Activated naive CD4-positive, alpha-beta T cell treated with anti-CD3 and anti-CD28 coated beads, Interleukin-2, amount 50 U/mL, for 16 hours (primary cell): ENCODE measurements at places on chromosomes 7 and 10.

DNA sequence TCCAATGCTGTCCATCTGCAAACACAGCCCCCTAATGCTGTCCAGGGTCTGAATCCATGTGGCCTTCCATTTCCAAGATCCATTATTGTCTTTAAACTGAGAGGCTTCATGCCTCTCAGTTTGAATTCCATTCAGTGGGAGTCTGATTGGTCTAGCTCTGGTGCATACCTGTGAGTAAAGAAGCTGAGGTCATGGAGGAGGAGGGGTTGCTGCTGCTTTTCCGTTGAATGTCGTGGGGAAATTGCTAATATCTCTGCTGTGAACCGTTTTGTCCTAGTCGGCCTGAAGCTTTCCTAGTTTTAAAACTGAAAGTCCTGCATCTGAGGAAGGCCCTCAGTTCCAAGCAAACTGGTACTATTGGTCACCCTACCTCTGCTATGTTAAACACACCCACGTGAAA lies 17.7 kb downstream of the SH2D4B start:
- DNase-seq: no peak

- DNase-seq: peak; percentile 15
Measured at GRCh38 chr10:50275650-50276235, 24.4 kb upstream of the ASAH2 start.

- no peak for DNase-seq
Measured at GRCh38 chr7:158646766-158647474, 57.7 kb downstream of the NCAPG2 start.

DNA sequence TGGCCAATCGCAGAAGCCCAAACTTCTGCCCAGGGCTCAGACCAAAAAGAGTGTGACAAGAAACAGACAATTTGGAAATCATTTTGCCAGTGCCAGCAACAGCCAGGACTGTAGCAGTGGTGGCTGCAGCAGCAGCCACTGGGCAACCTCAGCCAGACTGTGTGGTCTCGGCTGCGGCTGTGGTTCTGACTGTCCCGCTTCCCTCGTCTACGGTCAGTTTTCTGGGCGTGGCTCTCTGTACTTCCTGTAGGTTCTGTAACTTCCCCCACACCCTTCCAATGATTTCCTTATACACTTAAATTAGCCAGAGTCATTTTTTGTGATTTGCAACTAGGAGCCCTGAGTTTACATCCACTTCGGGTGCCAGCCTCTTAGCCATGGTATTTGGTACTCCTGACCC lies 39.9 kb downstream of the CYTH3 start:
- no peak for DNase-seq

GRCh38 chr10:105073999-105074398 lies 432.9 kb downstream of the SORCS3 start:
- DNase-seq: no peak

- no peak for DNase-seq
Measured at GRCh38 chr7:29202651-29203069, 8.1 kb downstream of the CHN2 start.

DNA sequence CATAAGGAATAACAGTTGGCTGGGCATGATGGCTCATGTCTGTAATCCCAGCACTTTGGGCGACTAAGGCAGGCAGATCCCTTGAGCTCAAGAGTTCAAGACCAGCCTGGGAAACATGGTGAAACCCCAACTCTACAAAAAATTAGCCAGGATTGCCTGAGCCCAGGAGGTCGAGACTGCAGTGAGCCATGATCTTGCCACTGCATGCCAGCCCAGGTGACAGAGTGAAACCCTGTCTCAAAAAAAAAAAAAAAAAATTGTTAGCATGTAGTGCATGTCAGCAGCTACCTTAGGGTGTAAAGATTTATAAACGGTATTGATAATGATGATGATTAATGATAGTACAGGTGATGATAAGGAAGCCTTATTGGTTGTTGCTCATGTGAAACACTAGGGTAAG lies 331.2 kb upstream of the FZD1 start:
- DNase-seq: no peak

DNA sequence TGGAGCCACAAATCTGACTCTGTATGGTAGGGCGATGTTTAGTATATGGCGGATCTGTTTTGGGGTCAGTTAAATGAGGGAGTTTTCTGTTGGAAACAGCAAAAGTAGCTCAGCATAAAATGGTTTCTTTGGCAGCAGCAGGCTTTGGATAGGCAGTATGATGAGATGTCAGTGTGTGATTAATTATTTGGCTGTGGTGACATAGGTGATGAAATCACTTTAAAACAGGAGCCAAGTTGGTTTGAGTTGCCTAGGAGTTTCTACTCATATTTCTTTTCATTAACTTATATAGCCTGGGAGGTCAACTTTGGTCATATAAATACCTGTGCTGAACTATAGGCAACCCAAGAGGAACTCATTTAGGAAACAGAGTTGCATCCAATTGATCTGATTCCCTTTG lies 291.2 kb downstream of the LRMDA start:
- no peak for DNase-seq

DNA sequence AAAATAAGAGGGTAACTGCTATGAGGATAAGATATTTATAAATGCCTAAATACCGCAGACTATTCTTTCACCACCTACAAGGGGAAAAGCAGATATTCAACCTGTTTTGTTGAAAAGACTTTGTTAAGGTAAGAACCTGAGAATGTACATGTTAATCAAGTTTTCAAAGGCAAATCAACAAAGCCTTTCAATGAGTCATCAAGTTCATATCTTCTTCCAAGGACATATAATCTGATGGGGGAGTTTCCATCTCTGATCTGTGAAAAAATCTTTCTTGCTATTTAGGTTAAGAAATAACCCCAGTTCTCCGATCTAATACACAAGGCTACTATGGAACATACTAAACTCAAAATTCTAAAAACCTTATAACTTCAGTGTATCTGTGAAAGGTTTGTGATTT lies 40.0 kb upstream of the ANLN start:
- DNase-seq: no peak

DNA sequence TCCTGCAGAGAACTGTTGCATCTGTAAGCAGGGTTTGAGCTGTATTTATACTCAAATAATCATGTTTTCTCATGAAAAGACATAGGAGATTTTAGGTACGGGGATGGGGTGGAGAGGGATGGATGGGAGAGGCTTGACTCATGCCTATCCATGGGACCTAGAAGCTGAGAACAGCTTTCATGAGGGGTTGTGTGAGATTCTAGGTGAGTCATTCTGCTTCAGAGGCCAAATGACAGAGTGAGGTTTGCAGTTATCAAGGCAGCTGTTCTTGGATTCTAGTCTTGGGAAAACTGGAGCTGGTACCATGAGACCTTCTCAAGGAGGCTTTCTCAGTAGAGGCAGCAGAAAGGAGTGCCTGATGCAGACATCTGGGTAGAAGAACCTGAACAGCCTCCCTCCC lies 746.9 kb downstream of the TYW1 start:
- no peak for DNase-seq

GRCh38 chr10:105797234-105797890 lies 1156.3 kb downstream of the SORCS3 start:
- no peak for DNase-seq

- DNase-seq: no peak
Measured at GRCh38 chr10:49397036-49397999, 1.4 kb upstream of the DRGX start.

DNA sequence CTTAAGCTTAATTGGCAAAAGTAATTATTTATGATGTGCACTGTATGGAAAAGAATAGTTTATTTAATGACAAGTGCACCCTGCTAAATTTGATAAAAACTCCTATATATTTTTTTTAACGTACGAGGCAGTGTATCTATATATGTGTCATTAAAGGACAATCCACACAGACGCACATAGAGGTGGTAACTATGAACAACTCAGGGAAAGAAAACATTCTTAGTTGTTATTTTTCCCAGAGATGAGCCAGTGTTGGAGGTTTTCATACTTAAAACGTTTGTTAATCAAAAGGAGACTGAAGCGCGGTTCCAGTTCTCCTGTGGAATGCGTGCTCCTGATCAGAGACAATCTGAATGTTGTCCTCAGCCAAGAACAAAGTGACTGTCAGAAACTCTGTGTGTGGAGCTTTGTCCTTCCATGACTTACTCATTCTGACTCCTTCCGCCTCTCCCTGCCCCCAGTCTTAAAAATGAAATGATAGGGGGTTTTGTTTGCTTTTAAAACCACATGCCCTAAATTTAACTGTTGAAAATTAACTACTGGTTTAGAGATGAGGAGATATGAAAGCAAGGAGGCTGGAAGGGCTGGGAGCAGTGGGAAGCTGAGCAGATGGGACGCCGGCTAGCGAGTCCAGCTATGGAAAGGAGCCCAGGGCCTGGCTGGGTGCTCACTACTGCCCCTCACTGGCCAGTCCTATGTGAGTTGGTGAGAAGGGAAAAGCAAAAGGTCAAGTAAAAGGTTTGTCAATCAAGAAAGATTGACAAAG lies 99.6 kb downstream of the SVIL start:
- DNase-seq: no peak

- DNase-seq: no peak
Measured at GRCh38 chr7:4178916-4179687, 503.0 kb upstream of the FOXK1 start.

DNA sequence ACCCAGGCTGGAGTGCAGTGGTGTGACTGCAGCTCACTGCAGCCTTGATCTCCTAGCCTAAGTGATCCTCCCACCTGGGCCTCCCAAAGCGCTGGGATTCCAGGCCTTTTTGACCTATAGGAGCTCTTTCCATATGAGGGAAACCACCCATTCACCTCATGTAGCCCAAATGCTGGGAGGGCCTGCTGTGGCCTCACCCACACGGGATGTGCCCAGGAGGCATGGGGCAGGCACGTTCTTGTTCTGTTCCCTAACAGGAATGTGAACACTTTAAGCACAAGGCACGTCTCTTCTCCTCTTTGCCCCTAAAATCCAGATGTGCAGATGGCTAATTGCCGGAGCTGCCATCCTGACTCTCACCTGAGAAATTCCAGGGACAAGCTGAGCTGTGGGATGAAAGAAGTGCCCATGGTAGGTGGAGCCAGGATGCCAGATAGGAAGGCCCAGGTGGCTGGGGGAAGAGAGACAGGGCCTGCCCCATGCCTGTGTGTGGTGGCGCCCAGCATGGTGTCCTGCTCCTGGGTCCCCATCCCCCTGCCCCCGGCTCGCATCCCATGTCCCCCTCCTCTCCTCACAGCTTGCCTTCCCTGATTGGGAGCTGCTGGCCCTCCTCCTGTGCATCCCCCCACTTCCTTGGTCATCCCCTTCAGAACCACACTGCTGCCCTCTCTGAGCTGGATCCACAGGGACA lies 17.3 kb downstream of the CAMK2B start:
- DNase-seq: no peak

DNA sequence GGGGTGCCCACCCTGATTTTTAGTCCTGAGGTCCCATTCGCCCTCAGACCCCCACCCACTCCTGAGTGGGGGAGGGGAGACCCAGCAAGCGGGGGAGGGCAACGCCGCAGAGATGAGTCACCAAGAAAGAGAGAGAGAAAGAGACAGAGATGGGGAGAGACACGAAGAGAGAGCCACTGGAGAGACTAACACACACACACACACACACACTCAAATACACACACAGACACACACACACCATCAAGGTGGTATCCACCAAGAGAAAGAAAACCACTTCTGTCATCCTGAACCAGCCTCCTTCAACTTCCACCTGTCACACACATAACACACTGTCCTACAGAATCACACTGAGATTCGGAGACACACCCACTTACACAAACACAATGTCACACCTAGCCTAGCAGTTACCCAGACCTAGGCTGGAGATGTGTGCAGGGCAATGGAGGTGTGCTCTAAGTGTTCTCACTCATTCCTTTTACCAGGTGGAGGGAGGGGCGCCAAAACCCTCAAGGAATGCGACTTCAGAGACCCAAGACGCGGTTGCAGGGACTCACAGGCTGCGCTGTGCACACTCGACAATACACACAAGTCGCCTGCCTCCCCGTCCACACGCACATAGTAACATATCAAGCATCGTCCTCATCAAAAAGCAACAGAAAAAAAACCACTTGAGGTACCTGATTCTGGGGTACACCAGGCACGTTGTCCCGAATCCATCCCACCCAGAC lies 3.9 kb upstream of the VGF start:
- DNase-seq: no peak

DNA sequence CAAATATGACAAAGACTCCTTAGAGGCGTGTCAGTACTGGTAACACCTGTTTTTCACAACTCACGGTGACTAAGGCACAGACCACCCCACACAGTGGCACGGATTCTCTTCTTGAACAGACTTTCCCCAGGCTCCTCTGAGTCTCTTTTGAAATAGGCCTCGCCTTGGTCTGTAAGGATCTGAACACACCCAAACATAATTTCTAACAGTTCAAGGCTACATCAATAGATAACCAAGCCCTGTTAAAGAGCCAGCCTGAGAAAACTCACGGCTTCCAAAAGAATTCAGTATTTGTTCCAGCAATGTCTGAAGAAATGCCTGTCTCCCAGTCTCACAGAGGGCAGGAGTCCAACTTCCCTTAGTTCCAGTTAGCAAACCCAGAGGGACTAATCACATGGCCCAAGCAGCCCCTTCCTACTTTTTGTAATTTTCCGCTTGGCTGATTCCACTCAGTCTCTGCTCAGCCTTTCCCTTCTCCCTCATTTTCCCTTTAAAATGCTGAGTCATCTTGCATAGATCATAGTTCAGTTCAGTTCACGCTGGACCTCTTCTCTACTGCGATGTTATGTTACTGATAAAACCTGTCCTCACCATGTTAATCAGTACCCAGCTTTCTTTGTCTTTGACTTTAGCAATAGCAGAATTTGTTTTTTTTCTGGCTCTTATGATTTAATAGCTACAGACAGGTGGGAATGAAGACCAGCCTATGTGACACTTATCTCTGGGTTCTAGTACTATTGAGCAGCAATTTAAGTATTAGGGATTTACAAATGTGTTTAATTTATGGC lies 22.6 kb upstream of the AKR1C3 start:
- no peak for DNase-seq

- no peak for DNase-seq
Measured at GRCh38 chr10:25026463-25026862, 10.1 kb downstream of the THNSL1 start.

DNA sequence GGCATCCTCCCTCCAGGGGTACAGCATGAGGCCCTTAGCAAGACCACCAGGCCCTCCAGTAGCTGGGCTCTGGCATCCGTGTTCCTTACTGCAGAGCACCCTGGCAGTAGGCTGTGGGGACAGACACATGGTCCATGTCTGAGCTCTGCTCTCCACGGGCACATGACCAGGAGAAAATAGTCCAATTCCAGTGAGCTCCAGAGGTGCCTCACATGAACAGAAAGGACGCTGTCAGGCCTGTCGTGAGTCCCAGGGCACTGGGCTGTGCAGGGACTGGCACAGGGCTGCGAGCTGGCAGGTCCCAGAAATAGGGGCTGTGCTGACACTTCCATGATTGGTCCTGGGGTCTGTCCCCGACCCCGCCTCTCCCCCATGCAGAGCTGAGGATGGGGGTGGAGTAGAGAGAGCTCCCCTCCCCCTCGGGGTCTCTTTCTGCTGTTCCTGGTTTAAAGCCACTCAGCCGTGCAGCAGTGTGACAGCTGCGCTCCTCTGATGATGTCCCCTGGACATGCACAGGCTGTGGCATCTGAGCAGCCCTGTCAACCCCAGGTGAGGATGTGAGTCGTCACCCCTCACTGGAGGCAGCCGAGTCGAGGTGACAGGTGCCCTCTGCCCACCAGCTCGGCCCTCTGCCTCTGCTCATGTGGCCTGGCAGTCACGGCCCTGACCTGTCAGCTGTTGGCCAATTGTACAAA lies 25.2 kb upstream of the ZNF488 start:
- no peak for DNase-seq

- no peak for DNase-seq
Measured at GRCh38 chr10:96984541-96985131, 152.5 kb downstream of the LCOR start.

- DNase-seq: no peak
Measured at GRCh38 chr10:30988831-30989435, 42.7 kb downstream of the ZNF438 start.

GRCh38 chr10:75860009-75860408 lies 428.6 kb downstream of the LRMDA start:
- no peak for DNase-seq
